GM13977 (cell line): ENCODE measurements at places on chromosomes 13 and 19.

- no peak for DNase-seq
Observed at GRCh38 chr19:6261883-6262282, 17.9 kb downstream of the MLLT1 start.

GRCh38 chr13:43389573-43389972, 366.2 kb downstream of the DNAJC15 start:
- DNase-seq = no peak

GRCh38 chr19:374183-374885, 29.7 kb upstream of the MIER2 start:
- no peak for DNase-seq

- no peak for DNase-seq
Observed at GRCh38 chr13:48040896-48041295, 3.4 kb downstream of the NUDT15 start.

GRCh38 chr13:29936051-29936813, 85.8 kb upstream of the UBL3 start:
- no peak for DNase-seq
